Activated T-cell treated with anti-CD3 and anti-CD28 coated beads, Interleukin-2, amount 50 U/mL, for 1 hour (primary cell): ENCODE measurements at places on chromosomes 2 and 18.

- no peak for DNase-seq
Measured at GRCh38 chr18:26470011-26470637, 78.2 kb downstream of the KCTD1 start.

DNA sequence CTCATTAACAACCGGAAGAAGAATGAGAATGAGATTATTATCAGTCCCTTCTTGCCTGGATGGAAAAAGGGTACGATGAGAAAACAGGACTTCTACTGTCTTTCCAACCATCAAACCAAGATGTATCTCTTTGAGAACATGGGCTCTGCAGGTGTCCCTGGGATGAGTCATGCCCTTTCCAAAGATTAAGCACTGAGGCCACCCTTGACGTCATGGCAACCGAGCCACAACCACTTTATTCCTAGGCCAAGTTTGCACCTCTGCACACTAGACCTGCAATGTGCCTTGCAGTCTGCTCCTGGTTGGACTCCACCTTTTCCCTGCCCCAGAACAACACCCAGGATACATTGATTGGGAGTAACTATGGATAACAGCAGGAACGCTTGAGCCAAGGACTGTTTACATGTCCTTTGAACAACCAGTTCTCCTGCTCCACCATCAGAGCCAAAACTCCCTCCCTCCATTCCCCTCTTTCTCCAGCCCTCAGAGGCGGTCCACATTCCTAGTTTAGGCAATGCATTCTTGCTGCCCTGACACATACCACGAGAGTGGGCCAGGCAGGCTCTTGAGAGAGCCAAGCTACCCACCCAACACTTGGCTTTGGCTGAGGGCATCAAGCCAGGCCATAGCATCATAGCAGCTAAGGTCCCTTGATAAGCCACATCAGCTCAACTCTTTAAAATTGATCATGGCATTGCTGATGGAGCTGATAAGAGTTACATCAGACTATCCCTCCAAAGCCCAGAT is 310.7 kb downstream of the TNS1 start:
- no peak for DNase-seq

- DNase-seq: no peak
Measured at GRCh38 chr2:239920693-239921365, 104.3 kb downstream of the NDUFA10 start.

DNA sequence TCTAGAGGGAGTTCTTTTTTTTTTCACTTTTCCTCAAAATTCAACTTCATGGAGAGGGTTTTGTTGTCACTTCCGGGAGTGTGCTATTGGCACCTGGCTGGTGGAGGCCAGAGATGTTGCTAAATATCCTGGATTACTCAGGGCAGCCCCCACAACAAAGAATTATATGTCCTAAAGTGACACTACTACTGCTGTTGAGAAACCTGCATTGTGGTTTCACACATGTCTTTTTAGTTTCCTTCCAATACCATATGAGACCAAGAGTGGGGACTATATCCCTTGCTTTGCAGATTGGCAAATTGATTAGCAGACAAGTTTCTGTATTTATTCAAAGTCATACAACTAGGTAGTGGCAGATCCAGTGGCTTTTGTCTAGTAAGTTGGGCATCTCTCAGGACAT is 826.8 kb downstream of the TRIB2 start:
- no peak for DNase-seq

DNA sequence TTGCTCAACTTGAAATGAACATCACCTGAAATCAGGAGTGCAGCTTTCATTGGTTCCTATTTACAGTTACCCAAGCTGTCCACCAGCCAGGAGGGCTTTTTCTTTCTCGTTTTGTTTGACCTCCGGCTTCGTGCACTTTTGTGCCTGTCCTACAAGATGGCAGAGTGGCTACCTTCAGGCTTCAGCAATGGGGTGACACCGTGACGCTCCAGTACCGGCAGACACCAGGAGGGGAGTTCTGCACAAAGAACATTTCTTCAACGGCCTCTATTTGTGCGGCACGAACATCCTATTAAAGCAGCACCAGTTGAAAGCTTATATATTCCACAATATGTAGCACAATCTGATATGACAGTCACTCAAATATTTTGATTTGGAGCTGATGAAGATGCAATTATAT is 18.3 kb downstream of the RNASEH1 start:
- no peak for DNase-seq

GRCh38 chr18:55489034-55489986 is 98.7 kb downstream of the TCF4 start:
- no peak for DNase-seq

DNA sequence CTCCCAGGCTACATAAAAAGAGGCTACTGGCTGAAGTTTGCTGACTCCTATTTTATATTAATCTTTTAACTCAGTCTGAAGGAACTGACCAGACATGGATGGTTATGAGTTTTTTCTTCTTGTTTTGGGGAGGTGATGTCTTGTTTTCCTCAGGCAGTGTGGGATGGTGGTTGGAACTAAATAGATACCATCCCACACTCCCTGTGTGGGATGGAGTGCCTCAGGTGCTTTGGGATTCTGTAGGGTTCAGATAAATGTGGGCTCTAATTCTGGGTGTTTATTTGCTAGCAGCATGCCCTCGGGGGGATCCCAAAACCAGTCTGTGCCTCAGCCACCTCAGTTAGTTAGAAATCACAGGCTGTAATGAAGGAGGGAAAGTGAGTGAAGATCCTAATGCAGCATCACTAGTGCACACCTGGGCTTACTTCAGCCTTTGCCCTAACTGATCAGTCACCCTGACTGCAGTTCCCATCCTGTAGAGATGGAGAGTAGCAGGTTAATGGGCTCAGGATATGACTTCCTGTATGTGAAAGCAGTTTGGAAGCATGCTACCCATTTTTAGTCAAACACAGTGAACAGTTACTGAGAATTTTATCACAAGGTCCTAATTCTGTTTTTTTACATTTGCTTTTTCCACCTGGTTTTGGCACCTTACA is 132.2 kb downstream of the SPTBN1 start:
- DNase-seq: no peak

- DNase-seq: no peak
Measured at GRCh38 chr2:128505150-128505490, 186.5 kb upstream of the HS6ST1 start.

DNA sequence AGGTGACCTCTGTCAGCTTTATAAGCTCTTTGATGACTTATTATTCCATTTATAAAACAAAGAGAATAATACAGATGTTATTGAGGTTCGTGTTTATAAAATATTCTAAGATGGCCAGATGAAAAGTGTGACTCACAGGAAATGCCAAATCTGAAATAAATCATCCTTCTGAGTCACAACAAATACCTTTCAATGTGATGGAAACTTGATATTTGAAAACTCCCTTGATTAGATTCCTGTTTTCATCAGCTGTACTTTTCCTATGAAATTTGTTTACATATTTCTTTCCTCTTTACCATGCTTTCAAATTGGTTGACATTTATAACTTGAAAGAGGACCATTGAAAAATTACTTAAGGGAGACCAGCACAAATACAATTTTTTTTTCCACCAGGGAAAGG is 30.6 kb upstream of the PPP1R1C start:
- no peak for DNase-seq

- DNase-seq: no peak
Measured at GRCh38 chr18:80258640-80259039, 11.3 kb upstream of the PARD6G start.

GRCh38 chr2:11990576-11990975 is 244.1 kb downstream of the LPIN1 start:
- no peak for DNase-seq

GRCh38 chr2:47006374-47007222 is 91.0 kb upstream of the MCFD2 start:
- DNase-seq: no peak

GRCh38 chr2:211157856-211158463 is 601.6 kb downstream of the CPS1 start:
- peak; percentile 49 for DNase-seq

- no peak for DNase-seq
Measured at GRCh38 chr2:39377226-39377939, 59.7 kb downstream of the MAP4K3 start.

GRCh38 chr2:497770-498492 is 179.3 kb downstream of the TMEM18 start:
- no peak for DNase-seq

GRCh38 chr18:49742316-49743116 is 70.8 kb downstream of the ACAA2 start:
- no peak for DNase-seq

GRCh38 chr2:35081001-35081621 is 1274.5 kb upstream of the CRIM1 start:
- DNase-seq: no peak

DNA sequence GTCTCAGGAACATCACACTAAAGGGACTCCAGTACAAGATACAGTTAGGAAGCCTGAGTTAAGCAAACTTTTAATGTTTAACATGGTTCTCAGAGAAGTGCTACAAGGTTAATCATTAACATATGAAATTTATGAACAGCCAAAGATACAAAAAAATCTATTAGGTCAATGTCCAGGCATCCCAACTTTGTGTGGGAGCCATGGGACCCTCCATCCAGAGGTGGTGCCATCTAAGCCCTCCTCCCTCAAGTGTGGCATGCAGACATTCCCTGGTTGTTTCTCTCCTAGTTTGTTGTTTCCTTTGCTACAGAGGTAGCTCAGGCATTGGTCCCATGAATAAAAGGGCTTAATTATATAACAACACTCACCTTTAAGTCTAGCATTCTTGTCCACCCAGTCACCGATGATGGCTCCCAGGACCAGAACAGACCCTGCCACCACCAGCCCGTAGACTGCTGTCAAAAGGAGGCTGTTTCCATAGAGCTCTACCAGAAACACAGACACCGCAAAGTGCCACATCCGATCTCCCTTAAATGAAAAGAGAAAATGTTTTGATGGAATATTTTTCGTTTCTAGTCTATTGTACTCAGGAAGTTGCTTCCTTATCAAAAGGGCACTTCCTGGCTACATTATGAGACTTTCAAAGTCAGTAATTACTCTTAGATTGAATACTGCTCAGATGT is 5.7 kb downstream of the SLC40A1 start:
- DNase-seq: no peak

- DNase-seq: no peak
Measured at GRCh38 chr2:40511661-40512213, 59.8 kb upstream of the SLC8A1 start.

- DNase-seq: no peak
Measured at GRCh38 chr2:28053597-28053996, 163.1 kb downstream of the BABAM2 start.

DNA sequence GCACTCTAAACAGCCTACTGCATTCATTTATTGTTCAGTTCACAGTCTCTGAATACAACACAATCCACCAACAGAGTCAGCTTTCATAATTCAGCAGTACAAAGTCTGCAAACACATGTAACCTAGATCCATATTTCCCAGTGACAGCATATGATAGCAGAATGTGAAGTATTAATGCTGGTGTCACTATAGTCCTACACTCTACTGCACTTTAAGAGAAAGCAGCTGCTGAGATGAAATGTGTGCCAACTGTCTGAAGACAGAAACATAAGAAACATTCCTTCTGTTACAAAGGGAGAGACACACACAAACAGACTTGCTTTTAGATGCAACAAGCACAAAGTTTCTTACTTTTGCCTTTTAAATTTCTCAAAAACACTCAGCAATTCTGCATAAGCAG is 441.8 kb downstream of the ZEB2 start:
- DNase-seq: no peak

GRCh38 chr2:134245340-134245984 is 8.4 kb upstream of the MGAT5 start:
- peak; percentile 71 for DNase-seq

DNA sequence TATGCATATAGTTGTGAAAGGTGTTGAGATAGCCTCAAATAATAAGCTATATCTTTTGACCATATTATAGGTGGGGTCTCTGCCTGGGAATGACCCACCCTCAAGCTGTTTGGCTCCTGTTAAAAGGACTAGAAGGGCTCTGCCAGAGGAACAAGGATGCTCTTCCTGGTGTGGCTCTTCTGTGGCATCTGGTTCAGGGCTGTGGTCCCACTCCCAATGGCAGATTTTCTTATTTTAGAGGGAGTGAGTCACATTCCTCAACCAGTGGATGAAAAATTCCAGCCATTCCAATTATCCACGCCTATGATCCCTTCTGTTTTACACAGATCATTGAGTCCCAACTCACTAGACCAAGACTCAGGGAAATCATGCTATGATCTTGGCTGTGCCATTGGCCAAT is 119.9 kb downstream of the PARD3B start:
- no peak for DNase-seq

DNA sequence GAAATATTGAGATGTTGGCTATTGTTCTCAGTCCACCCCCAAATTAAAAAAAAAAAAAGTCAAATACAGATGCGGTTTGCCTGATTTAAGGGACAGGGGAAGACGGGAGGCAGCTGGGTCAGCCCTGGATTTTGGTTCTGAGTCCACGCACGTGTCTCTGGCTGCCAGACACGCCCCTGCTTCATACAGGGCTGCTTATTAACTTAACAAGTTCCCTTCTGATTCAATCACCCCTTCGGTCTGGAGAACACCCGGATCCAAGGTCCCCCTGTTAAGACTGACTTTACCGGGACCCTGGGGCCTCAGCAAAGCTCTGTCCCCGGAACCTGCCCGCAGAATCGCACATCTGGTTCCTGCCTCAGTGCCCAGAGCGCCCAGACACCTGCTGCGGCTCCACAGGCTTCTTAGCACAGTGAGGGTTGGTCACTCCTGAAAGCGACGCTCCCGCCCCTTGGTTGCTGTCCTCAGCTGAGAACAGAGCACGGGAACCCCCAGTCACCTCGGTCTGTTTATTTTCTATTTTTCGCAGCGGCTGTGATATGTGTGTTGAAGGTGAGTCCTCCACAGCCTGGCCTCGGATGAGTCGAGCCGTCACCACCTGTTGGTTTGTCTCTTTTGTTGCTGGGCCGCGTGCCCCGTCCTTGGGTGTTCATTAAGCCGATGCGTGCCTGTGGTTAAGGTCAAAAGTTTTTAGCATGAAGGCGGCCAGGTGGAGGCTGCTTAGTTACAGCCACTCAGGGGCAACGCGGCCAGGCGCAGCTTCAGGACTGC is 57.2 kb downstream of the RTP5 start:
- no peak for DNase-seq

DNA sequence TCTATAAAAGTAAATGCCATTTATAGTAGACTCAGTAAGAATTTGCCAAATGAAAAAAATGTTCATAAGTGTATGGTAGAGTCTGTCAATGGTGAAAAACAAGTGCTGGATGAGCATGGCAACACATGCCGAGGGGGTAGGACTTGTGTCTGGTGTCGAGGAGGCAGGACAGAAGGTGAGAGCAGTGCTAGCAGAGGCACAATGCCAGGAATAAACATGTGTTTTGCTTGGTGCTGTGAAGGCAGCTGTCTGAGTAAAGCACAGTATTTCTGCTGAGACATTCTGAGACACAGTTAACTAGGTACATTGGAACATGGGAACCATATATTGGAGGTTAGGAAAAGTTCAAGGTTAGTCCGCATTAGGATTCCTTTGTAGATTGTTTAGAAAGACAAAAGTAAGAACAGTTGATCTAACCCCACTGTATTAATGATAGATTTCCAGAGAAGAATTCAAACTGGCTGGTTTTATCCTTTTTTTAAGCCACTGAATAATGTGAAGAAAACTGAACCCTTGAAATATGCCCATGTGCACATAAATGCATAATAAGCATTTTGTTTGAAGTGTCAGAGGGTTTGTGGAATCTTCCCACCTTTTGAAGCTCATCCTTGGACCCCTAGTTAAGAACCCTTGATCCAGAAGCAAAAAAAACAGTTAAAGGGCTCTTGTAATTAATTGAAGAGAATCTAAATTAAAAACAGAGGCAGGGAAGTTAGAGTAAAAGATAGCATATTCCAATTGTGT is 7.1 kb downstream of the RBM45 start:
- DNase-seq: no peak
